A673 (cell line): ENCODE measurements at places on chromosomes 11 and 22.

DNA sequence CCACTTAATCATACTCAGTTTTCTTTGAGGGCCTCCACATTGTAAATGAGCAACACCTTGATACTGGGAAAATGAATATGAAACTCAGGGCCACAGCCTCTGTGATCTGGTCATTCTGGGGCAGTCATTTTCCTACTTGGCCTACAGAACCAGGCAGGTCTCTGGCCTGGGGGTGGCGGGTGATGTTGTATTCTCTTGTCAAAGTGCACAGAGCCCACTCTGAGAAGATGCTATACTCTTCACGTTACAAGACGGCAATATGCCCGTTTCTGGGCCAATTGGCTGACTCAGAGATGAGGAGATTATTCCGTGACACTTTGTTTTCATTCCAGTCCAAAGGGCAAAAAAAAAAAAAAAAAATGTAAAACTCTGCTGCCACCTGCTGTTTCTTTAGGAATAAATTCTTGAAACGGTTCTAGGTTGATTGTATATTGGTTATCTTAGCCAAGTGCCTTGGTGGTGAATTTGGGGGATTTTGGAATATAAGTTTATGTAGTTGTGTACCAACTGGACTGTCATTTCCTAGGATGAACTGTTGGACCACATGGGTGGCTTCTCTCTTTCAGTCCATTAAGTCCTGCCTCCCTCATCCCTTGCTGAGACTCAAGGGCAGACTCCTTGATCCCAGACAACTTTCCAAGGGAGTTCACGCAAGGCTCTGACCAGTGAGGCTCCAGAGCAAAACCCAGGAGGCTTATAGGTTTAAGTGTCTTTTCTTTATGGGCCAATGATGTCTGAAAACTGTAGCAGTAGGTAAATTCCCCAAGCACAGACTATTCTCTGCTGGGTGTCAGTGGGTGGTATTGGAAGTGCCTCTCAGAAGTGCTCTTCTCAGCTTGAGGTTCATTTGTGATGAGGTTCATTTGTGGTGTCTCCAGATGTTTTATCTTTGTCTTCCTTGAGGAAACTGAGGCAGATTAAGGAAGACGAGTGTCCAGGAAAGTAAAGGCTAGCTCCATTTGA lies 18.2 kb downstream of the ADM start:
- peak; percentile 84 for DNase-seq

DNA sequence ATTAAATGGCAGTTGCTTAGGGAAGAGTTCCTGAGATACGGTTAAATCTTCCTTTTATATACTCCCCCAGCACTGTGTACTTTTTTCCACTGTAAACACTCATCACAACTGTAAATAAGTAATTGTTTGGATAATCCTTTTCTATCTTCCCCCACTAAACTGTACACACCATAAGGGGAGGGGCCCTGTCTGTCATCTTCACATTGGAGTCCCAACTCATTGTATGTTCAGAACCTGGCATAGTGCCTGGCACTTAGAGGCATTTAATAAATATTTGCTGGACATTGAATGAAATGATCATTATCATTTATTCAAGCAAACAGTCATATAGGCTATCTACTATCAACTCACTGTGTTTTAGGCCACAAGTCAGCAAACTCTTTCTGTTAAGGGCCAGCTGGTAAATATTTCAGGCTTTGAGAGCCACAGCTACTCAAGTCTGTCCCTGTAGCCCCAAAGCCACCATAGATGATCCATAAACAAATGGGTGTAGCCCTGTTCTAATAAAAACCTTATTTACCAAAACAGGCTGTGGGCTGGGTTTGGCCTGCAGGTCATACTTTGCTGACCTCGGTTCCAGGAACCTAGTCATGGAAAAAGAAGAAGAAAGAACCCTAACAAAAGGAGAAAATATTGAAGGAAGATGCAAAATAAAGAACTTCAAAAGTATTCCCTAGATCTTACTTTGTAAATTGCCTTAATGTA lies 70.0 kb downstream of the AMOTL1 start:
- no peak for DNase-seq

GRCh38 chr22:40732999-40733292 lies 53.7 kb downstream of the MCHR1 start:
- no peak for DNase-seq

GRCh38 chr11:68431984-68432645 lies 28.4 kb upstream of the PPP6R3 start:
- no peak for DNase-seq

DNA sequence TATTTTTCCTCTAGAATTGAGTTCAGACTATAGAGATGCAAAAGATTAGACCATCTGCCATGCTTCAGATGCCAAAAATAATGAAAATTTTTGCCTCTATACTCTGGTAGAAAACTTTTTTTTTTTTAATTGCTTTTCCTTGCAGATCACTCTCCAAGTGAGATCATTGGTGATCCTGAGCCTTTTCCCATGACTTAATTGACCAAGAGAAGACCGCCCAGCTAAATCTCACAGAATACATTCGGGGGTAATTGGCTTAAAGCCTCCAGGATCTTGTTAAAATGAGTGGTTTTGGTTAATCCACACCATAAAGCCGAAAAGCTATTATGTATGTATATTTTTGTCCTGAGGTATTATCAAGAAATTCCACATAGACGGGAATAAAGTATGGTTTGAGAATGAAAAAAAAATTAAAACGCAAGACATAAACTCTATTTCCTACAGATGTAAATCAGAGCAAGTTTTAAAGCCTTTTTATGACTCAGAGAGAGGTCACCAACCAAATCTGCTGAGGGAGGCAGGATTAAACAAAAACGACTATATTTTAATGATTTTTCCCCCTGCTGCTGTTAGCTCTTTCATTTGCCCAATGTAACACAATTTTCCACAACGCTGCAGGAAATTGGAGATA lies 64.0 kb downstream of the PARVA start:
- DNase-seq: peak; percentile 91

- peak; percentile 78 for DNase-seq
Observed at GRCh38 chr11:47179655-47179991, 2.9 kb upstream of the ARFGAP2 start.

- DNase-seq: no peak
Observed at GRCh38 chr11:20090654-20091374, 69.5 kb downstream of the DBX1 start.

DNA sequence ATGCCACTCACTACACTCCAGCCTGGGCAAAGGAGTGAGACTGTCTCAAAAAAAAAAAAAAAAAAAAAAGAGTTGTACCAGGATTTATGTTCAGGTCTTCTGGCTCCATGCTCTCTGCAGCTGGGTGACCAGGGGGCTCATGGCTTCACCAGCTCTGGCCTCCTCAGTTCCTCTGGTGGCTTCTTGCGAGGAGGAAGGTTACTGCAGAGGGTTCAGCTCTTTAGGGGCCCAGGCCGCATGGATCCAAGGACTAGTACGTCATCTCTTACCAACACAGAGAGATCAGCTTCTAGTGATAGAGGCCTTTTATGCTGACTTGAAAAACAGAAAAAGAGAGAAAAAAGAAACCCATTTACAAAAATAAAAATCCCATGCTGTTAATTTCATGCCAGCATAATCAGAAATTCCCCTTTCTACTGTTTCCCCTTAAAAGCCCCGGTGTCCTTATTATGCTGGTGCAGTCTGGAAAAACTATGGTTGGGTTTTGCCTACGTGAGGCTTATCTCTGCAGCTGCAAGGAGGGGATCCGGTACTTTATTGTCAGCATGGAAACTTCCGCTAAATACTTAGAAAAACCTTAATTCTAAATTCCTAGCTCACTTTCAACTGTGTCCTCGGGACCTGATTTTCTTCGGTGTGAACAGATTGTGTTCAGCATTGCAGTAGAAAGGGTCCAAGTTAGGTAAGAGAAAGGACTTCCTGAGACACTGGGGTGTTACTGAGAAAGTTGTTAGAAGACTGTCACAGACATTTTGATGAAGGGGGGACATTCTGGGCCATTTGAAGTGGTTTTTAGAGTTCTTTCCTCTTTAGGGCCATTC lies 13.7 kb downstream of the ZBTB16 start:
- DNase-seq: peak; percentile 66

- DNase-seq: no peak
Observed at GRCh38 chr11:123045101-123045500, 16.8 kb downstream of the HSPA8 start.

- no peak for DNase-seq
Observed at GRCh38 chr11:112285841-112286311, 25.2 kb upstream of the PLET1 start.

DNA sequence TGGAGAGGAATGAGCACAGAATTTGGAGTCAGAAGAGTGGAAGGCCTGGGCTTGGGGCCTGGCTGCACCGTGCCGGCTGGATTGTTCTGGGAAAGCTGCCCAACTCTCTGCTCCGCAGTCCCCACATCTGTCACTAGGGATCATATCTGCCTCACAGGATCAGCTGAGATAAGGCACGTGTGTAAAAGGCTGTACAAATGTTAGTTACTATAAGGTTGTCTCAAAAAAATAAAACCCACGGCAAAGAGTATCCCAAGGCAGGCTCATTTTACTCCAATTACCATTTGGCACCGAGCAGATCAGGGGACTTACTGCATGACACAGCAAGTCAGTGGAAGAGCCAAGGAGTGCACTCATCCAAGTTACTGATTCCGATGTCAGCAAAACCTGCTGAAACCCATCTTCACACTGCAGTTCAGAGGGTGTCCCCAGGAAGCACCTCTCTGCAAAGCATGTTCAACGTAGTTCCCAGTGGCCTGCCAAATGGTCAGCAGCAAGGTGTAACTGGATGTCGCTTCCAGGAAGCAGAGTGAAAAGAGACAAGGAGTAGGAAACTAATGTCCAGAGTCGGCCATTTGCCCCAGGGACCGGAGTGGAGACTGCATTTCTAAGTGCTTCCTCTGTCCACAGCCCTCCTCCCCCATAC lies 18.1 kb upstream of the MRTFA start:
- peak; percentile 82 for DNase-seq

DNA sequence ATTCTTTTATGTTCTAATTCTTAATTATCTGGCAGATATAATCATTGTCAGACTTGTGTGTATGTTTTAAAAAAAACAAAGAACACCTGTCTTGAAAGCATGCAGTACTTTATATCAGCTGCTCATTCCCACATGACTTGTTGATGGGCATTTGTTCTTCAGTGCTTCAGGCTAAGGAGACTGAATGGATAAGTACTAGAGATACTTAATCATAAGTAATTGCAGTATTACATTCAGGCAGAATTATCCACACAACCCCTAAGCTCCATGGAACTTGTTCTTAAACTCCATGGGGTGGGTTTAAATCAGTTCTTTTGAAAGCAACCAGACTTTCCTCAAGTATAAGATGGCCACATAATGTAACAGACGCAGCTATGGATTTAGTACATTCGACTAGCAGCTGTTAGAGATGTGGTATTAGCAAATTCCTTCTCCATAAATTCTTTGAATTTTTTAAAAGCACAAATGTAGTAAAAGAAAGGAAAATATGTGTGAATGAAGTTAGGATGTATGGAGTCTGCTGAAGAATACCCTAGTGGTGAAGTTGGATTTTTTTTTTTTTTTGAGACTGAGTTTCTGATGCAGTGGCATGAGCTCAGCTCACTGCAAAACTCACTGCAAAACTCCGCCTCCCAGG lies 3.0 kb downstream of the JAM3 start:
- DNase-seq: no peak

DNA sequence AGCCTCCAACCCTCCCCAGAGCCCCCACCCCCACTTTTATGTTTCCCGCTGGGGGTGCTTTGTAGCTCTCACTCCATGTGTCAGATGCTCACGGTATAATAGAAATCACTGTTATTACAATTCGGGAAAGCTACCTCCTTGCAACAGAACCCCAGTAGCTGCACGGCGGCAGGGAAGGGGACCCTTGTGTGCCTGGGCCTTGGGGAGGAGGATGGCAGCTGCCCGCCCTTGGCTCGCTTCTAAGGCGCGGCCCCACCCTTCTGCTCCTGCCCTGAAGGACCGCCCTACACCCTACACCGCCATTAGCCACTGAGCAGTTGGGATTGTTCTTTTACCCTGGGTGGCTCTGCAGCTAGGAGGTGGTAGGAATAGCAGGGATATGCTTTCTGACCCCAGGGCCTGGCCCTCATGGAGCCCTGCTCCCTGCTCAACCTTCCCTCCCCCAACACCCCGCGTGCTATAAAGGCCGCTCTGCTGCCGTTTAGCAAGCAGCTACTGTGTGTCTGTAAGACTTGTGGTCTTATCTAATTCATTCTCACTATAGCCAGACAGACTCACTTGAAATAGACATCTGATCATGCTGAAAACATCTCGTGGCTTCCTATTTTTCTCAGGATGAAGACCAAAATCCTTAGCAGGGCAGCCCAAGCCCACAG lies 219.7 kb downstream of the CEP164 start:
- DNase-seq: no peak

GRCh38 chr11:112345166-112345565 lies 84.5 kb upstream of the PLET1 start:
- DNase-seq: no peak

- no peak for DNase-seq
Observed at GRCh38 chr11:76322540-76322939, 58.4 kb downstream of the THAP12 start.

- DNase-seq: peak; percentile 93
Observed at GRCh38 chr22:19178657-19179496, at the start of gene SLC25A1. Gene SLC25A1, minus strand, starts transcription at chr22:19178736. Its CDS starts 63 bp downstream, at chr22:19178673.

DNA sequence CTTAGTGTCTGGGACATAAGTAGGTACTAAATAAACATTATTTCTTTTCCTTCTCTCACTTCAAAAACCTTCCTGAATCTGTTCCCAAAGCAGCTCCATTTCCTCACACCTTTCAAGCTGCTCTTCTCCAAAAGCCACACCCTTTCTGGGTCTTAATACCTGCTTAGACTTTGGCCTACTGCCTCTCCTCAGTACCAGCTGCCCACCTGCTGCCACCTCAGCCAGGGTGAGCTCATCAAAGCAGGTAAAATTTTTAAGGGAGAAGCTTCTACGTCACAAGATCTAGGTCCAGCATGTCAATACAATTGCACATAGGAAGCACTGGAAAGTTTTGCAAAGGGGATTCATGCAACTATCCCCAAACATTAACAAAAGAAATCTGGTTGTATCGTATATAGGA lies 108.4 kb downstream of the RPL27A start:
- DNase-seq: no peak

DNA sequence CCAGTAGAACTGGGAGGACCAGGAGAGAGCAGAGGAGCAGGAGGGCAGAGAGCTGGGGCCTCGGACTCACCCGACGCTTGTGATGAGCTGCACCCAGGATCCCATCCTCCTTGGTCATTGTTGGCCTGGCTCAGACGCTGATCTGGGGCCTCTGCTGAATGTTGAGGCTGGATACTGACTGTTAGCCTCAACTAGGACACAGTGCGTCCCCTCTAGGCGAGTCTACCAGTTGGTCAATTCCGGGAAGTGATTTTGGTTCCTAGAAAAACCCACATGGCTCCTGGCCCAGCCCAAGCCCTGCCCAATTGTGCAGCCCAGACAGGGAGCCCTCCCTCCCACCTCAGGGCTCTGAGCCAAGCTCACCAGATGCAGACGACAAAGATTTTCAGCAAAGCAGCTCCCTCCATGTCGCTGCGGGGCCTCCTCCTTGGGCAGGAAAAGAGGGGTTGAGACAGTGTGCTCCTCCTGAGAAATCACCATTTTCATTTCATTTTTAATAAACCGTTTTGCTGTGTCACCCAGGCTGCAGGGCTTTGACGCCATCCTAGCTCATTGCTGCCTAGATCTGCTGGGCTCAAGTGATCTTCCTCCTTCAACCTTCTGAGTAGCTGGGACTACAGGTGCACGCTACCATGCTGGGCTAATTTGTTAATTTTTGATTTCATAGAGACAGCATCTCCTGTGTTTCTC lies at the start of gene APOL4:
TSS of gene APOL4 (minus strand) at position 180 of the 690 bp plus-strand sequence. CDS start at position 105, 75 bp downstream.
- DNase-seq: peak; percentile 42

GRCh38 chr11:22343371-22344032 lies 5.3 kb downstream of the SLC17A6 start:
- DNase-seq: no peak
